ENCODE measurements at places on chromosomes 6 and 20.

GRCh38 chr6:7631466-7631865 lies 41.5 kb downstream of the SNRNP48 start:
- DNase-seq, result no peak

DNA sequence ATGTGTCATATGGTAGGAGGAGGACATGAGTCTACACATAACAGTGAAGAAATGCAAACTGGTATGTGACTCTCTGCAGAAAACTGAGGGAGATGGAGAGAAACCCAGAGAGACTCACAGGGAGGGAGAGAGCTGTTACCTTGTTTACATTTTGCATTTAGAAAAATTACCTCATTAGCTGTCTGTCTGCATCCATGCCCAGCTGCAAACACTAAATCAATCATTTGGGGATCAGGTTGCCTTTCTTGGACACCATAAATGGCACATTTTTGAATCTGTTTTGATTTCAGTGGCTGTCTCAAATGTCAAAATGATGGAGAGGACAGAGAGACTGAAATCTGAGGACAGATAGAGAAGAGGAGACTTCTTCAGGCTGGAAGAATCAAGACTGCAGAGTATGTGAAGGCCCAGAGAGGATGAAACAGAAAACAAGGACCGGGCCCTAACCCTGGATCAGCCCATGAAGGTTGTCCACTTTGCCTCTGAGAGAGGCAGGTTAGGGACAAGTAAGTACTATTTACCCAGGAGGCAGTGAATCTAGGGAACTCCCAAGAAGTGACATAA lies 92.2 kb downstream of the UNC5CL start:
- DNase-seq, result no peak

DNA sequence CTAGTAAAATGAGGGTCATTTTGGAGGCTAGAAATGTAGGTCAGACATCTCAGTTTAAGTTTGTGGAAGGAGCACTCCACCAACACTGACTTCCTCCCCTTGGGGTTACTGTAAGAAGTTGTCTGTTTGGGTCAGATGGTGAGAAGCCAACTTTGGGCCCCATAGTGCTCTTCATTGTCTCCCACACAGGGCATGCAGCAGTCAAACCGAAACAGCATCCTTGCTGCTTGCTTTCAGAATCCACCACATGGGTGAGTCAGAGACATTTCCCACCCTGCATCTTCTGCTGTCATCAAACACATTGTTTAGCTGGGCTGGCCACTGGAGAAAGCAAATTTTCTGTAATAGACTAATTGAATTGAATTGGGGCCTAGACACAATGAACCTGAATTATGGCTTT lies 16.8 kb downstream of the IL17F start:
- no peak for DNase-seq

DNA sequence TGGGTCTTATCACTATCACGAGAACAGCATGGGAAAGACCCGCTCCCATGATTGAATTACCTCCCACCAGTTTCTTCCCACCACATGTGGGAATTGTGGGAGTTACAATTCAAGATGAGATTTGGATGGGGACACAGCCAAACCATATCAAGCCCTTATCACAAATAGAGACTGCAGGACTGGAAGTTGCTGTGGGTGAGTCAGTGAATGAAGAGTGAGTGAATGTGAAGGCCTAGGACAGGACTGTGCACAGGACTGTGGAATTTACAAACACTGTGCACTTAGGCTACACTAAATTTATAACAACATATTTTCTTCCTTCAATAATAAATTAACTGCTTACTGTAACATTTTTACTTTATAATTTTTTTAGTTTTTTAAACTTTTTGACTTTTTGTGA lies 30.2 kb upstream of the BCAS1 start:
- no peak for DNase-seq

GRCh38 chr6:41352907-41353306 lies 17.5 kb downstream of the NCR2 start:
- no peak for DNase-seq

DNA sequence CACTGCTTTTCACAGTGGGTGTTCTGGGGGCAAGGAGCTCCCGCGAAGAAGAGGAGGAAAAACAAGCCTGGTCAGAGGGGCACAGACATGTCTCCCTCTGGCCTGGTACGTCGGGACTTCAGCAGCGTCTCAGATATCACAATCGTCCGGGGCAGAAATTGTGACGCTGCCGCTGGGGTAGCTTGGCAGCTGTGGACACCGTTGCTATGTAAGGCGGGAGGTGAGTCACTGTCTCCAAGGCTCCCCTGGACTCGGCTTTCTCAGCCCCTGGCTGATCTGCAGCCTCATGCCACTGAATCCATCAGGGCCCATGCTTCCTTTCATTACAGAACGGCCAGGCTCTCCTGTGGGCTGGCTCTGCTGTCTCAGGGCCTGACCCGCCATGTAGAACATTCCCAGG lies 98.7 kb downstream of the SULF2 start:
- no peak for DNase-seq

- DNase-seq, result no peak
Observed at GRCh38 chr6:107237992-107238660, 122.8 kb upstream of the BEND3 start.

GRCh38 chr6:137260217-137260616 lies 41.0 kb upstream of the IFNGR1 start:
- no peak for DNase-seq

DNA sequence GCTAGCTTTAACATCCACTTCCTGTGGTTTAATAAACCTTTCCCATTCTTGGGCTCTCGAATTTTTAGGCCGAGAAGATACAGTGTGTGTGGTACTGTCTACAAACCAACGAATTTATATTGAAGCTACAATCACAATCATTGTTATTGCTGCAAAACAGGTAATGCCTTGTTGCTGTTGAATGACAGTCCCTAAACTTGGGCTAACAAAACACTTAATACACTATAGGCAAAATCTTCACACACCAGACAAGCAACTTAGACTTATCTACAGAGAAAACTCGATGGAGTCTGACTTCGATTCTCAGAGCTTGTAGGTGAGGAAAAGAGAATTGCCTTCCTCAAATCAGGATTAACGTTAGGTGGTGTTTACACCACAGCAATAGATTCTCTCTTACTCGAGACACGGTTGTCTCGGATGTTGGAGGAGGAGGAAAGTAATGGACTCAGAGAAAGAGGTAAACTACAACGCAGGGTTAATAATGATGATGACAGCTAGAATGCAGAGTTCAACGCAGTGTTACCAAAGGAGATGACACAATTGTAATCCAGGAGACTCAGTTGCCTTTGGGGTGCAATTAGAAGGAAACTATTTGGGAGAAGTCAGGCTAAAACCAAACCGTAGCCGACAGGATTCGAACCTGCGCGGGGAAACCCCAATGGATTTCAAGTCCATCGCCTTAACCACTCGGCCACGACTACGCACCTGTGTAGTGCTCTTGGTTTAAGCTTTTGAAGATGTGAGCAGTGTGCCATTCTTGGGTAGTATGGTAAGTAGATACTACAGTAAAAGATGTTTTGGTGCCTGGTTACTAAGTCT lies 32.5 kb upstream of the ZNF184 start:
- DNase-seq, result peak; percentile 86

DNA sequence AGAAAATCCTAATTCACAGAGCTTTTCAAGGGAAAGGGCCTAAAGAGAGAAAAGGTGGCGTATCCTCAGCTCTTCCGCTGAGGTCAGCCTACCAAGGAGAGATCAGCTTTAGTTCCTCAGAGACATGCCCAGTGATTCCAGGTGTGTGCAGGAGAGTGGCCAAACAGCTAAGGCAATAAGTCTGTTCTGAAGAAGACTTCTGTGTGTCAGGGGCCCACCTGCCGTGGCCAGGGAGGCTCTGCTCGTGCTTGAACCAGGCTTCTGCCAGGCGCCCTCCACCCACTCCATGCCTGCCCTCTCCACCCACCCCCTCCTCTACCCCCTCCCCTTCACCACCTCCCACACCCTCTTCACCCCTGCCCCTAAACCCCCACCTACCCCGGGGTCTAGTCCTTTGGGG lies 67.4 kb upstream of the ARMC2 start:
- DNase-seq, result no peak

DNA sequence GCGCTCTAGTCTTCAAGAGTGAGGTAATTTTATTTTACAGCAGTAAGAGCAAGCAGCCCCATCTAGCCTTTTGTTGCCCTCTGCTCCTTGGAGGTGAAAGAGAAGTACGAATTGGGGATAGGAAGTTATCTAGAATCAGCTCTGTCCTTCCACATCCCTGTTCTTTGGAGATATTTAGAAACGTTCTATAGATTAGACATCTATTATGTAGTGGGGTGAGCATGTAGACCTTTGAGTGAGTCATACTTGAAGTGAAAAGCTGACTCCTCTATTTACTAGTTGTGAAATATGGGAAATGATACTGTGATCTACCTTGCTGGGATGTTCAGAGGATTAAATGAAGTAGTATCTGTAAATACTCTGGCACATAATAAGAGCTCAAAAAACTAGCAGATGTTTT lies 36.0 kb upstream of the SLC35D3 start:
- no peak for DNase-seq

DNA sequence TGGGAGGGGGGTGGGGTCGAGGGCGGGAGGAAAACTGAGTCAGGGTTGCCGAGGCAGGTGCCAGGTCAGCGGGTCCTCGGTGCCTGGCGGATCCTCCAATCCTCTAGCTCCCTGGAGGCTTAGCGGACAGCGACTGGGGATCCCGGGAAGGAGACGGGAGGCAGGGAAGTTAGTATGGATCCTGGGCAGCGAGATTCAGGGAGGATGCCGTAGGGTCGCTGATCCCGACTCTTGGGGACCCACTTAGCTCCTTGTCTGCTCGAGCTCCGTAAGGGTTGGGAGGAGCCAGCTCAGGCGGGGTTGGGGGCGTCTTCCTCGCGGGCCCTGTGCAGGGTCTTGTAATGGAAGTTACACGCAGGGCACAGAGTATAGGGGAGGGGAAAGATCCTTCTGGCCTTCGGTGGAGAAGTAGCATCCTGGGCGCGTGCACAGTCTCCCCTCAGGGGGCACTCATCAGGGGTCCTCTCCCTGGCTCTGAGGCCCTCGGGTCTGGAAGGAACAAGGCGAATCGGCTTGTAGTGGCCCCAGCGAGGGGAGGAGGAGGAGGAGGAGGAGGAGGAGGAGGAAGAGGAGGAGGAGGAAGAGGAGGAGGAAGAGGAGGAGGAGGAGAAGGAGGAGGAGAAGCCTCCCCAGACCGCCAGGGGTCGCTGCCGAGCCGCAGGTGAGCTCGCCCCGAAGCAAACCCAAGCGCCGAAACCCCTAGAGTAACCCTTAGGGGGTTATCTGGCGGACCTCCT lies 6.4 kb upstream of the SLC12A5 start:
- peak; percentile 53 for DNase-seq

GRCh38 chr20:5848711-5849505 lies 98.7 kb downstream of the SHLD1 start:
- peak; percentile 29 for DNase-seq

GRCh38 chr6:57177545-57178265 lies 5.6 kb downstream of the BAG2 start:
- DNase-seq, result no peak

GRCh38 chr20:23096097-23096496 lies 10.0 kb upstream of the CD93 start:
- DNase-seq, result no peak

DNA sequence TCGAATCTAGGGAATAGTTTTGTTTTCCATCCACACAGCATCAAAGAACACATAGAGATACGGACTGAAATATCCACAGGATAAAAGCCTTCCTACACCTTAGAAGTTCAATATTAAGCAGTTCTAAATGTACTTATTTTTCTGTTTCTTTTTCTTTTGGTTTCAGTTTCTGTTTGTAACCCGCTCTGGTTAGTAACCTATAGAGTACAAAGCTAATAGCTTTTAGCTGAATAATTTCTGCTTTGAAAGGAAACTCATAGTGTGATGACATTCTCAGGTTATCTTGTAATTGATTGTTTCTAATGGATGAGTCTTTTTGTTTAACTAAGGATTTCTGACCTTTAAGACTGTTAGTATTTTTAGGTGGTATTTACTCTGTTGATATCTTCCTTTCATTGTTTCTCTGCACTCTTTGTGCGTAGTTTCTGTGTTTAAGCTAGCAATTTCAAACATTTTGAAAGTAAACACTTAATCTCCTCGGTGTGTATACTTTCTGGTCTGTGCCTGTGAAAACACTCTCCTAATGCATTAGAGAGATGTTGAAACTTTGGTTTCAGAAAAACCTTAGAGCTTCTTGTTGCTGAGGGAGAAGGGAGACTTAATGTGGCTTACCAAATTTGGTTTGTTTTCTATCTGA lies 385.5 kb downstream of the HDGFL1 start:
- peak; percentile 4 for DNase-seq

DNA sequence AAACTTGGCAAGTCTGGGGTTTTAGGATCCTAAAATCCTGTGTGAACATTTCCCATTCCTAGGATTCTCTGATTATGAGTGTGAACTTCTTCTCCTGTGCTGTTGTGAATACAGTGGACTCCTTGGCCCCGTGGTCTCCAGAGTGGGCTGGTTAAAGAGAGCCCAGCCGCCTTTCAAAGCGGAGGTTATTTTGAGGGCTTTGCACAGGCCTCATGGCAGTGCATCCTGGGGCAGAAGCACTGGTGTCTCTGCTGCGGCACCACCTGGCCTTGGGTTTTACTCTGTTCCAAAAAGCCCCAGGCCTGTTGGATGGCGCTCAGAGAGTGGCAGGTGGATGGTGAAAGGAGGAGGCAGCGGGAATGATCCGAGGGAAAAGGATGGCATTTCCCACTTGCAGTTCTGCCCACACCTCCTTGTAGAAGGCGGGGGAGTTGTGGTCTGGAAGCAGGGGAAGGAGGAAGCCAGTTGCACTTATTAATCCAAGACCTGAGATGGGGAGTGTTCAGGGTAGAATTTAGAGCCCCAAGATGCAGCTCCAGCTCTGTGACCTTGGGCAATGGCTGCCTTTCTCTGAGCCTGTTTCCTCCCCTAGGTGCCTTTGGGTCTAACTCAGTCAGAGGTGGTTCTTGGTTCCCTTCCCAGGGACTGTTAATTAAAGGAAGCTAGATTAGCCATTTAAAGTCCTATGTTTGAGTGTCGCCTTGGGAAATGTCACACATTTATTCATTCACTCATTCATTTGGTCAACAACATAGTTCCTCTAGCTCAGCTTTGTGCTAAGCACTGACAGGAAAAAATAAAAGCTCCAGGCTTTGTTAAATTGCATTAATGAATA lies 22.4 kb downstream of the MMP24 start:
- no peak for DNase-seq

- DNase-seq, result no peak
Observed at GRCh38 chr20:48826883-48827771, 672 bp downstream of the PREX1 start.

GRCh38 chr6:6626187-6626586 lies 37.7 kb downstream of the LY86 start:
- DNase-seq, result no peak

DNA sequence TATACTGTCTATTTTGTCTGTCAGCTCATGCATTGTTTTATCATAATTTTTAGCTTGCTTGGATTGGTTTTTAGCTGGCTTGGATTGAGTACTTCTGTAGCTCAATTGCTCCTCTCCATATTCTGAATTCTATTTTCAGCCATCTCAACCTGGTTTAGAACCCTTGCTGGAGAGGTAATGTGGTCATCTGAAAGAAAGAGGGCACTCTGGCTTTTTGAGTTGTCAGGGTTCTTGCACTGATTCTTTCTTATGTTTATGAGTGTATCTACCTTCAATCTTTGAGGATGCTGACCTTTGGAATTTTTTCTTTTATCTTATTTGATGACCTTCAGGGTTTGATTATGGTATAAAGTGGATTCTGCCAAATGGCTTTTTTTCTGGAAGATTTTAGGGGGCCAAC lies 632.7 kb upstream of the ID4 start:
- DNase-seq, result no peak

All from COLO829 (cell line).